ENCODE measurements at places on chromosomes 7 and 10. TPM values are rescaled to one million over a fixed set of nuclear protein-coding genes. Genes with fewer than 3 reads are reported as not detected.

PRKCQ gene
- 44.1 TPM for total RNA-seq

SPDYE8 gene
- not detected for total RNA-seq

EBLN1 gene
- total RNA-seq: not detected

TRIM56 gene
- 31.9 TPM for total RNA-seq

- no peak overlapping the region for H3K27ac ChIP-seq
- no peak overlapping the region for H3K4me3 ChIP-seq
- no peaks in the 10 kb centered on the region for H3K36me3 ChIP-seq
- no peak for DNase-seq
Measured at GRCh38 chr10:110989016-110989415, 69.6 kb downstream of the SHOC2 start.

- no peak overlapping the region for H3K27ac ChIP-seq
- no peaks in the 10 kb centered on the region for H3K4me1 ChIP-seq
- H3K4me3 ChIP-seq: no peak overlapping the region
- no peak for DNase-seq
- H3K36me3 ChIP-seq: no peaks in the 10 kb centered on the region
Measured at GRCh38 chr7:72326365-72326764, 85.8 kb downstream of the CALN1 start.

GRCh38 chr7:95859429-95859828, 87.1 kb downstream of the DYNC1I1 start:
- no peaks in the 10 kb centered on the region for H3K27me3 ChIP-seq
- no peaks in the 10 kb centered on the region for H3K36me3 ChIP-seq
- H3K4me3 ChIP-seq: no peak overlapping the region

- no peak overlapping the region for H3K27ac ChIP-seq
- no peaks in the 10 kb centered on the region for H3K4me1 ChIP-seq
- no peak overlapping the region for H3K4me3 ChIP-seq
- no peaks in the 10 kb centered on the region for H3K36me3 ChIP-seq
- DNase-seq: no peak
- H3K27me3 ChIP-seq: no peaks in the 10 kb centered on the region
Measured at GRCh38 chr10:114081911-114082583, 38.4 kb downstream of the ADRB1 start.

GRCh38 chr10:329361-330099, 194.3 kb downstream of the ZMYND11 start:
- H3K4me3 ChIP-seq: no peak overlapping the region
- no peak for DNase-seq
- no peaks in the 10 kb centered on the region for H3K27me3 ChIP-seq

- H3K36me3 ChIP-seq: no peaks in the 10 kb centered on the region
- H3K27ac ChIP-seq: no peak overlapping the region
- no peak for DNase-seq
- H3K27me3 ChIP-seq: no peaks in the 10 kb centered on the region
Measured at GRCh38 chr7:157874870-157875229, 538.0 kb downstream of the DNAJB6 start.

DNA sequence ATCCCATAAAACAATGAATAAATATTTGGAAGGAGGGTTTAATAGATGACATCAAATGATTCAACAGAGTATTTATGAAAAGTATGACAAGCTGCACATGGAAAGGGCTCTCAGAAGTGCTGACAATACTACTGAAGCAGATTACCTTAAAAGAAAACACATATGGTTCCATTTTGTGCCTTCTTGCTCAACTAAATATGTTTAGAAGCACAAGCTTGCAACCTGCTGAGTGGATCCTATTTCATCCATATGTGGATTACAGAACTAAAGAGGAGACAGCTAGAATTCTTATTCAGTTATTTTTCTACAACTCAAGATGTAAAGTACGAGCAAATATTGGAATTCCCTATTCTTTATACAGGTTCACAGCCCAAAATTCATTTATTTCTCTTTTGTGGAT, 340.6 kb downstream of the TFEC start:
- H3K27ac ChIP-seq: no peak overlapping the region
- H3K4me1 ChIP-seq: no peaks in the 10 kb centered on the region
- DNase-seq: no peak
- no peak overlapping the region for H3K4me3 ChIP-seq
- H3K27me3 ChIP-seq: no peaks in the 10 kb centered on the region
- no peaks in the 10 kb centered on the region for H3K36me3 ChIP-seq

DNA sequence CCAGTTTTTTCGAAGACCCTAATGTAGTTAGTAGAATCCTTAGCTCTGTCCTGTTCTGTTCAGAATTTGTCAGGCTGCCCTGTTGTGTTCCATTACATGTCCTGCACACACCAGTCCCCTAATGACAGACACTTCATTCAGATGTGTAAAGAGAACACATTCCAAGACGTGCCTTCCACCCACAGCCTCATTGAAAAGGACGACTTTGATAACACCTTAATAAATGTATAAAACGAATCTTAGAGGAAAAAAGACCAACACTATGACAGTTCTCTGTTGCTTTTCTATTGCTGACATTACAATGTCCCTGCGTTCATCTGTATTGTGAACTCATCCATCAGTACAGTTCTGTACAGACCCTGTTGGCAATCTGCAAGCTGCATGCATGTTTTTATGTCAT, 3.5 kb downstream of the LRRTM3 start:
- no peak for DNase-seq
- no peaks in the 10 kb centered on the region for H3K36me3 ChIP-seq
- no peak overlapping the region for H3K27ac ChIP-seq
- H3K27me3 ChIP-seq: no peaks in the 10 kb centered on the region
- no peaks in the 10 kb centered on the region for H3K4me1 ChIP-seq
